ENCODE measurements at places on chromosomes 2 and 18. TPM values are rescaled to one million over a fixed set of nuclear protein-coding genes. Genes with fewer than 3 reads are reported as not detected.

DNA sequence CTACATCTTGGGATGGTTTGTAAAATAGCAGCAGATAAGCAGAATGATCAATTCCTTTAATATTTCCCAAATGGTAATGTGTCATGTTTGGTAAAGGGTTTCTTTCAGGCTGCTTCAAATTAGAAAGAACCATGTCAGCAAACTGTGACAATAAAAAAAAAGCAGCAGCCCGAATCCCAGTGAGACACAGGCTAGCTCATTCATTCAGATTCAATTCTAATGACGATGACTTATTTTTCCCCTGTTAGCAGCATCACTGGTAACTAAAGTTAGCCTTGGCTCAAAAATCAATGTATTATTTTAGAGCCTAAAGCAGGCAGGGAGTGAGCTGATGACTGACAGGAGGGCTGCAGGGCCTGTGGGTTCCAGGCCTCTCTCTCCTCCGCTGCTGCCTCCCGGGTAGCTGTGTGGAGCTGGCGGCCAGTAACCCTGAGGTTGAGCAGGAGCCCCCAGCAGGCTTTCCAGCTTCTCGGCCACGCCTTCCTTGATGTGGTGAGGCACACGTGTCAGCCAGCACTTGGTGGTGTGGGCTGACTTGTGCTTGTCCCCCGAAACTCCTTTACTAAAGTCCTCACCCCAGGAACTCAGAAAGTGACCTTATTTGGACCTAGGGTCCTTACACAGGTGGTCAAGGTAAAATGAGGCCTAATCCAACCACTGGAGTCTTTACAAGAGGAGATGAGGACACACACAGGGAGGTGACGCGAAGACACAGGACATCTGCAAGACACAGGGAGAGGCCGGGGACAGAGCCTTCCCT lies 120.5 kb upstream of the HS6ST1 start:
- peak; percentile 79 for DNase-seq

DNA sequence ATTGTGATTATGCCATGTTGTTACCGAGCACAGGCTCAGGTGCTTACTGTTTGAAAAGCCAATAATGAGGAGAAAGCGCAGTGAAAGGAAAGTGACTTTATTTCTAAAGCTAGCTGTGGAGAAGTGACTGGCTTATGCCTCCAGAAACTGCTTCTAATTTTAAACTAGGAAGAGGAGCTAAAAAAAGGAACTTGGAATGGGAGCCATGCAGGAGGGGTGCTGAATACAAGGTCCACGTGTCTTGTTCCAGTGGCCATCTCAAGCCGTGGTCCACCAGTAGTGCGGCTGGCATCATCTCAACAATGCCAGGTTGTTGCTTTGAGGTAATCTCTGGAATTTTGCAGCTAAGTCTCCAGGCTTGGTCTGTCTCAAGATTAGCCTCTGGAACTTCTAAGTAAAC lies 282.0 kb downstream of the THSD7B start:
- no peak for DNase-seq

DNA sequence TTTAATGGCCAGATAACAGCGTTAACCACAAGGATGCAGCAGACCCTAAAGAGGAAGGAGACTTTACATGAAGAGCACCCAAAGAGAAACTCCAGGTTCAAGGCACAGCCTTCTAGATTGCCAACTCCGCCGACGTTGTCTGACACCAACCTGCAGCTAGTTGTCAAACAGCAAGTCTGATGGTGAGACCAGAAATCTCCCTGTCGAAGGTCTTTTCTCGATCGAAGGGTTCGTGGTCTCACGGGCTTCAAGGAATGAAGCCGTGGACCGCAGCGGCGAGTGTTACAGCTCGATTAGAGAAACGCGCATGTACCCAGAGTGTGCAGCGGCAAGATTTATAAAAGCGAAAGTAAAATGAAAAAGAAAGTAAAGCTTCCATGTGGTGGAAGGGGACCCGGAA lies 656.3 kb downstream of the XIRP2 start:
- DNase-seq = no peak

- DNase-seq = no peak
Measured at GRCh38 chr2:2269989-2270562, 61.0 kb downstream of the MYT1L start.

Gene MAP2
- 2.2 TPM for total RNA-seq

Gene GREB1
- total RNA-seq = 1.1 TPM

GRCh38 chr2:133716166-133716565 lies 147.9 kb upstream of the NCKAP5 start:
- DNase-seq = no peak

DNA sequence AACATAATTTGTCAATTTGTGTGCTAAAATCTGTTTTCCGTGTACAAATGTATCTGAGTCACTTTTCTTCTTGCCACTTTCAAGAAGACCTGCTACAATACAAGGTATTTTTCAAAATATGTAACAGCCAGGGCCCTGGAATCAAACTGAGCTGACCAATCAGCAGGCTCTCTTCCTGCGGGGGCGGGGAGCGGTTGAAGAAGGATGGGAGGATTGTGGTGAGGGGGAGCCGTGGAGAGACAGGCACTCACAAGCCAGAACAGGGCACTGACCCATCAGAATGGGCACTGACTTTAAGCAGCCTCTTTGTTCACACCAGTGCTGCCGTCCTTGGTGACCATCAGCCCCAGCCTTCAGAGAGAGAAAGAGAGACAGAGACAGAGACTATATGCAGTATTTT lies 40.6 kb upstream of the CCNYL1 start:
- no peak for DNase-seq

- DNase-seq = peak; percentile 44
Measured at GRCh38 chr18:35368595-35368994, 8.5 kb downstream of the ZNF396 start.

- no peak for DNase-seq
Measured at GRCh38 chr2:145159676-145160075, 639.8 kb upstream of the ZEB2 start.

DNA sequence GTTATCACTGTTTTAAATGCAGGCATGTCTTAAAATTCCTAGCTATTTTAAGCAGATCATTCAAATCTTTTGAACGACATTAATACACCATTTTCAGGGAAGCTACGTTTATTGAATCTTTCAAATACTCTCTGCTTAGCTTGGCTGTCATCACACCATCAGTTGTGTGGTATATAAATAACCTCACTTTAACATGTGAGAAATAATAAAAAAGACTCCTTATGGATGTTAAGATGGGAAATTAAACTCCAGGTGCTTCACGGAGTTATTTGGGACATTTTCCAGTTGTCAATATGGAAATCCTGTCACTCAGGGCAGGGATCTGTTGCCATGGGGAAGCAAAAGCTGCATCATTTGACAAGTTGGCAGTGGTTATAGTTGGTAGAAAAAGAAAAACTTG lies 649.2 kb upstream of the CDH2 start:
- DNase-seq = no peak

DNA sequence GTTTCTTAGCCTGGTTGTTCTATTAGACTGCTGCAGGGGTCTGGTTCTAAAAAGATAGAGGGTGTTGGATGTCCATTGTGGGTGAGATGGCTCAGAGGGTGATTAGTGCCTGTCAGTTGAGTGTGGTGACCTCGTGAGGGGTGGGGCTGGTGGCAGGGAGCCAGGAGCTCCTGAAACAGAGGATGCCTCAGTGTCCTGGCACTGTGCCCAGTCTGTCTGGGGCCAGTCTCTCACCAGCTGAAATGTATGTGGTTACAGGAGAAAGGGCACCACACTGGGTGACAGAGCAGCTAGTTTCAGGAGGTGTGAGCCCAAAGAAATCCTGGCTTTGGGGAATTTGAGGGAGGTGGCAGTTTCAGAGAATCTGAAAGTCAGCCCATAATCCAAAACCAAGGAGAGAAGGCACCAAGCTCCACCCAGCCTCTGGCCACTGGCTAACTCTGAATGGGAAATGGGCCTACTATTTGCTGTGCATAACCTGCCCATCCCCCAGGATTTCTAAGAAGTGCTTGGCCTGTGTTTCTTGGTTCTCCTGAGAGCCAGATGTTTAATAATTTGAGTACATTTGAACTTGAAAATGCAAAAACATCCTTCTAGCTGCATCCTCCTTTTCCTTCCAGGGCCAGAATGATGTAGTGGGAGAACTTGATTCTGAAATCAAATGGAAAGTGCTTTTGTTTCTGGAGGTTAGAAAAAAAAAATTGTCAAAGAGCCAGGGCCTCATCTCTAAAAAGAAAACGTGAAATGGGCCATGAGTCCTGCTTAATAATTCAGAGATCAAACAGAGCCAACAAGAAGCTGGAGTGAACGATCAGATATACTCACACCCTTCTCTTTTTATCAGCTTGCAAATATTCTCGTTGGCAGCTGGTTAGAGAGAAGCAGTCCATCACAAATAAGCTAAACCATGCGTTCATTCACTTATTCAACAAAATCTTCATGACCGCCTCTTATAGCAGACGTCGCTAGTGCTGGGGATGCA lies 92.3 kb downstream of the B3GNT2 start:
- peak; percentile 81 for DNase-seq

- DNase-seq = no peak
Measured at GRCh38 chr18:68588169-68588568, 126.7 kb downstream of the TMX3 start.

- no peak for DNase-seq
Measured at GRCh38 chr2:58651930-58652329, 410.8 kb upstream of the FANCL start.

GRCh38 chr2:218284106-218284811 lies 8.0 kb downstream of the TMBIM1 start:
- DNase-seq = peak; percentile 96

Gene TBR1
- not detected for total RNA-seq

Gene ZNF142
- total RNA-seq = 16.8 TPM

Gene POTEC
- total RNA-seq = 0.36 TPM

Gene SEC11C
- 10.1 TPM for total RNA-seq

GRCh38 chr2:204004912-204005311 lies 68.3 kb downstream of the ICOS start:
- DNase-seq = no peak

Gene ADAM23
- 0.29 TPM for total RNA-seq

- peak; percentile 98 for DNase-seq
Measured at GRCh38 chr18:9614401-9615279, at the start of gene PPP4R1. TSS of gene PPP4R1 (minus strand) at chr18:9614559. CDS start at chr18:9614484, 75 bp downstream.

- DNase-seq = peak; percentile 91
Measured at GRCh38 chr2:241216211-241216761, 27.8 kb downstream of the ANO7 start.

GRCh38 chr2:100625717-100626116 lies 62.9 kb downstream of the PDCL3 start:
- no peak for DNase-seq

GRCh38 chr2:106020032-106020431 lies 174.1 kb downstream of the UXS1 start:
- DNase-seq = no peak

DNA sequence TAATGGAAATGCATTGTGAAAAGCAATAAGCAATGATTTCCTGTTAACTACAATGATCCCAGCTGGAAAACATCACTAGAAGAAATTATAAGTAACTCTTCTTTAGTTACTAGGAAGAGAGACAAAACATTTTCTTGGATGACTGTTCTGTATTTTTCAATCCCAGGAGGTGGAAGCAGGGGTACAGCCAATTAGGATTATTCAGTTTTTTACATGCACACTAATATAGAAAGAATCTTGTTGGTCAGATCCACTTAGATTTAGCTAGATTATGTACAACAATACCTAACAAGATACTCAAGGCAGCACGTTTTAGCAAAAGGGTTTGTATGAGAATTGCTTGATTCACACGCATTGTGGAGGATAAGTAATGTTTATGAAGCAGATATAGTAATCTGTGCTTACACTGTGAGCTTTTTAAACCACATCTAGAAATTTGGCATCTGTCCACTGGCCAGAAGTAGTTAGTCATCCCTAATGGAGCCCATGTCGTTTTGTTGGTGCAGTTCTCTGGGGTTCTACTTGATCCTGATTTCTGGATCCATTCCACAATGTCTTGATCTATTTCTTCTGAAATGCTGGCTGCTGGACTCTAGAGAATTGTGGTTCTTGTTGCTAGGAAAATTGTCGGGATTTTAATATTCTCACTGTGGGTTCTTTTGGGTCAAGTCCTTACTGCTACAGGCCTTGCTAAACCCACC lies 199.7 kb downstream of the ADCYAP1 start:
- DNase-seq = no peak

GRCh38 chr2:241559323-241560161 lies 997 bp downstream of the BOK start:
- DNase-seq = peak; percentile 95

- no peak for DNase-seq
Measured at GRCh38 chr18:44900627-44901026, 219.9 kb downstream of the SETBP1 start.

DNA sequence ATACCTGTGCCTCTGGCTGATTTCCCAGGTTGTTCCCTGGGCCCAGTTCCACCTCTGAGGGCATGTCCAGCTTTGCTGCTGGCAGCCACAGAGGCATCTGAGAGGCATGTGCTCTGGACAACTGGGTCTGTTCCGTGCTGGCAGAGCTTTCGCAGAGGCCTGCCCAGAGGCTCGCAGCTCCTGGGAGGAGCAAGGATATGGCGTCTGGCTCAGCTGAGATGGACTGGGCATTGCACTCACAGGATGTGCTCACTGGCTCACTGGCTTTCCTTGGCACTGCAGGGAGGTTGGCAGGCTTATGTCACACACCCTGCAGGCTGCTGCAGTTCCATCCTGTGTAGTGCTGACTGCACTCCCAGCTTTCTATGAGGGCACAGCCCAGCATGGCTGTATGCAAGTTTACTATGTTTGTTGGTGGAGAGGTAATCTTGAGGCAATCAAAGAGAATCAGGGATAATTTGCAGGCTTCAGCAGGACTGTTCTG lies 172.3 kb downstream of the PRKCE start:
- no peak for DNase-seq

DNA sequence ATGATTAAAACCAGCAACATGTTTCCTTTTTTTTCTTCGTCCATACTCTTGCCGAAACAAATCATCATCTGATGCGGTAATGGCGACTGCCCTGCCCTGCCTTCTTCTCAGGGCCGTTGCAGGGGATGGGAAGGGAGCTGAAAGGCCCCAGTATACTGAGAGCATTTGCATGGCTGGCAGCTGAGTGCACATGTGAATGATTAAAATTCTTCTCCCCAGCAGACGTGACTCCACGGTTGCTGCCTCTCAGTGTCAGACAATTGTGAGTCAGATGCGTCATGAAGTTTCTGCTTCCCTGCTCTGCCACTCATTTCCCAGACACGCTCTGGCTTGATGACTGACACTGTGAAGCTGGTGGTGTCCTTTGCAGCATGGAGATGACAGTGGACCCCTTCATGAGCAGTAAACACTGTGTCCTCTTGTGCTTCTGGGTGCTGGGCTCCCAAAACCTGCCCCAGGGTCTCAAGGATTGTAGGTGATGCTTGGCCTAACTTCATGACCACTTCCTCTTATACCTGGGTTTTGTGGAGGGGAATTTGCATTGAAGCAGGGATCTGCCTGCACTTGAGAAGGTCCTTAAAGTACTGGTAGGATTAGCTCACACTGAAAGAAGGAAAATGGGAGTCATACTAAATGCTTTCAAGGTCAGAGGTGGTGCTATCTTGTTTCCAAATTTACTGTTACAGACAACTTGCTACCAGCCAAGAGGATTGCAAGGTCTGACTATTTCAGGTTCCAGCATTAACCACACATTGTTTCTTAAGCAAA lies 222.5 kb upstream of the COPS8 start:
- DNase-seq = peak; percentile 84

Gene NDUFV2
- 95.9 TPM for total RNA-seq

GRCh38 chr18:45295388-45295787 lies 319.9 kb upstream of the SLC14A2 start:
- DNase-seq = no peak

Data from osteoblast (primary cell).